ENCODE measurements at places on chromosomes 12 and 14. TPM values are rescaled to one million over a fixed set of nuclear protein-coding genes. Genes with fewer than 3 reads are reported as not detected.

- no peak overlapping the region for H3K27ac ChIP-seq
- H3K4me3 ChIP-seq: no peak overlapping the region
- no peaks in the 10 kb centered on the region for H3K4me1 ChIP-seq
- H3K27me3 ChIP-seq: no peaks in the 10 kb centered on the region
Observed at GRCh38 chr14:95432144-95433093, 84.0 kb downstream of the SYNE3 start.

DNA sequence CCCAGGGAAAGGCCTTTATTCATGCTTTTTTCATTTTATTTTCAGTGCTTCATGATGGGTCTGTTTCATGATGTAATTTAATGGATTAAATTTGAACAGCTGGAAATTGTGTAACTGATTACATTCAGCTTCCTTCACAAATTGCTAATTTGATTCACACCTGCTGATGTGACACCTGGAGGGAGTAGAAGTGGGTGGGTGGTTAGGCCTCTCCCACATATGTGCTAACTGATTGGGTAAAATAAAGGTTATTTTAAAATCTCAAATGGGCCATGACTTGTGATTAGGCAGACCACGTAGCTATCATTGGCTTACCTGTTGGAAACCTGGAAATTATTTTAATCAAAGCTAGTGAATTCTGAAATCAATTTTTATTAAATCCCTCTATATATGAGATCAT, 142.1 kb downstream of the GXYLT1 start:
- H3K4me1 ChIP-seq: no peaks in the 10 kb centered on the region
- no peak overlapping the region for H3K4me3 ChIP-seq
- no peak for DNase-seq
- no peaks in the 10 kb centered on the region for H3K27me3 ChIP-seq
- H3K36me3 ChIP-seq: no peaks in the 10 kb centered on the region
- H3K27ac ChIP-seq: no peak overlapping the region

Gene POTEG
- total RNA-seq: not detected

- no peak overlapping the region for H3K27ac ChIP-seq
- H3K27me3 ChIP-seq: no peaks in the 10 kb centered on the region
- H3K4me1 ChIP-seq: peaks cover 6% of the 10 kb centered on the region
- no peak overlapping the region for H3K4me3 ChIP-seq
- DNase-seq: no peak
Observed at GRCh38 chr12:96227365-96228106, 33.4 kb downstream of the ELK3 start.

DNA sequence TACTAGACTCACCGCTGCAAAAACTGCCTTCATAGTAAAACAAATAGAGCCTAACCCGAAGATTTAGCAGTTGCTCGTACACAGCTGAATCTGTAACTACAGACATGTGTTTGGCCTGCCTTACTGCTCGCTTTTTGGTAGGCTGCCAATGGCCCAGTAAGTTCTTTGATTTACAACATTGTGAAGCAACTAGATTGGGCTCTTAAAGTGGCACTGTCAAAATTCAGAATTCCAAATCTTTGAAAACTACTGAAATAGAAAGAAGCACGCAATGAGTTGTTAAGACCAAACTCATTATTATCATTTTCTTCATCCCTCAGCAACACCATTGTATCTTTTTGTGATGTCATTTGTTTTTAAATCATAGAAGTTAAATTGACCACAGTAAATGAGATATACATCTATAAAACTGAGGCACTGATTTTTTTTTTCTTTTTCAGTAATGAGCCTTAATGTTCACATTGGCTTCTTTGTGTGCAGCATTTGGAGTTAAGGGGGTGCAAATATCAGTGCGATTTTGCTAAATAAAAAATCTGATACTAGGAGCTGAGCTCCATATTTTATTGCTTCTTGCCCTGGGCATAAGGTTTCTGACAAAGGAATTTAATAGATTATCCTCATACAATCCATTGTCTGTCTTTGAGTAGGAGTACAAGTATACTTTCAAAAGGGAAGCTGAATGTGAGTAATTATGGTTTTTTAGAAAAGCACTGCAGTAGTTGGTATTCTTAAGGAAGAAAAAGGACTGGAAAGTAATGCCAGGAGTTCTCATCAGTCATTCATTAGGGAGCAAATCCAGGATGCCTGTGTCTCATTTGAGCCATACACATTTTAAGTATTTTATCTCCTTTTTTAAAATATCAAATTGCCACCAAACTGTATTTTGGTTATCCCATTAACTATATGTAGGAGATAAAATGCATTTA, 138.5 kb downstream of the KICS2 start:
- no peaks in the 10 kb centered on the region for H3K36me3 ChIP-seq
- DNase-seq: no peak
- no peak overlapping the region for H3K27ac ChIP-seq

Gene LRRC10
- not detected for total RNA-seq

- H3K27ac ChIP-seq: no peak overlapping the region
- H3K36me3 ChIP-seq: no peaks in the 10 kb centered on the region
- H3K27me3 ChIP-seq: no peaks in the 10 kb centered on the region
Observed at GRCh38 chr12:86170051-86170450, 86.1 kb downstream of the MGAT4C start.

Gene HCAR1
- not detected for total RNA-seq

GRCh38 chr12:40192704-40193255, 32.0 kb upstream of the LRRK2 start:
- H3K27ac ChIP-seq: no peak overlapping the region
- no peaks in the 10 kb centered on the region for H3K36me3 ChIP-seq
- DNase-seq: no peak
- H3K4me3 ChIP-seq: no peak overlapping the region

Gene LUM
- total RNA-seq: 0.46 TPM

- H3K4me1 ChIP-seq: no peaks in the 10 kb centered on the region
- DNase-seq: no peak
- no peak overlapping the region for H3K27ac ChIP-seq
- no peak overlapping the region for H3K4me3 ChIP-seq
- no peaks in the 10 kb centered on the region for H3K36me3 ChIP-seq
- H3K27me3 ChIP-seq: no peaks in the 10 kb centered on the region
Observed at GRCh38 chr14:28690029-28690692, 76.4 kb upstream of the FOXG1 start.

Gene FAR2
- total RNA-seq: 4.9 TPM

Gene GPRC5D
- total RNA-seq: not detected

GRCh38 chr12:5773550-5773949, 171.5 kb downstream of the ANO2 start:
- no peaks in the 10 kb centered on the region for H3K36me3 ChIP-seq
- no peak overlapping the region for H3K27ac ChIP-seq
- no peaks in the 10 kb centered on the region for H3K4me1 ChIP-seq
- no peaks in the 10 kb centered on the region for H3K27me3 ChIP-seq

DNA sequence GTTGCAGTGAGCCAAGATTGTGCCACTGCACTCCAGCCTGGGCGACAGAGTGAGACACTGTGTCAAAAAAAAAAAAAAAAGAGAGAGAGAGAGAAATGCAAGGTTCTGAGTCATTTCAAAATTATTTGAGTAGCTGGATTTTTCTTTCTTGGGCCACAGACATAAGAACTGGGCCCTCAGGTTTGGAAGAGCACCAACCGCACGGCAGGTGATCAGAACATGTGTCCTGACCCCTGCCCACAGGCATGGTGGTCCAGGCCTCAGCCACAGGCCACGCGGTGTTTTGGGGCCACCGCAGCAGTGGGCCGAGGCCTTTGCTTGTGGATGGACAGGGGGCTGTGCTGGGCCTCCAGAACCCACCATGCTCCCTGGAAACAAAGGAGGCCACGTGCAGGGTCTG, 126.7 kb downstream of the CALM1 start:
- no peaks in the 10 kb centered on the region for H3K27me3 ChIP-seq
- no peaks in the 10 kb centered on the region for H3K36me3 ChIP-seq
- H3K4me1 ChIP-seq: peaks cover 3% of the 10 kb centered on the region
- no peak overlapping the region for H3K27ac ChIP-seq
- DNase-seq: no peak
- H3K4me3 ChIP-seq: no peak overlapping the region

DNA sequence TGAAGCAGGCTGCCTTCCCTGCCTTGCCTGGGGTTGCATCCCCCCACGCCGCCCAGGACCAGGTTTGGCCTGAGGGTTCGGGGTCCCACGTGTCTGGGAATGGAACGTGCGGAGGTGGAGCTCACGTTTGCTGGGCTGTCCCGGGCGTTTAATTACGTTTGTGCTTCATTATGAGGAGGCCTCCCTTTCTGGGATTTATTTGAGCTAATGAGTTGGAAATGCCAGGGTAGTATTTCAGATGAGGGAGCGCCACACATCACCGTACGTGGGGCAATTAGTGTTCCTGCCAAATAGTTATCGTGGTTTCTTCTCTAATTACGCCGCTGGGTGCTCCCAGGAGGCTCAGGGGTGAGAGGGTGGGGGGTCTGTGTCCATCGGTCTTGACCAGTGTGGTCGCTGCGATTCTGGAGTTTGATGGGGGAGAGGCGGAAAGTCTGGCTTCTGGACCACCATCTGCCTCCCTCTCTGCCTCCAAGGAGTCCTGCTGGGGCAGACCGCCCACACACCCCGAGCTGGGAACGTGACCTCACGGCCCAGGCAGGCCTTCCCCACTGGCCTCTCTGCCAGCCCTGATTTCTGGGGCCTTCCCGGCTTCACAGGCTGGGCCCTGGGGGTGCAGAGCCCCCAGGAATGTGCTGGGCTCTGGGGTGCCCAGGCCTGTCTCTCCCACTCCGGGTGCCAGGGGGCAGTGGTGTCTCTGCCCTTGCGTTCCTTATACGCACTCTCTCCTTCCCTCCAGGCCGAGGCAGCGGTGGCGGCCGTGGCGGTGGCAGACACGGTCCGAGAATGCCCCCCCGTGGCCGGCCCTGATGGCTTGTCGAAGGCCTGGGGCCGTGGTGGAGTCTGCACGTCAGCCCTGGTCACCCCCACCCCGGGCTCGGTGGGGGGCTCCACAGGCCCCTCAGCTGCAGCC, 18.9 kb downstream of the KIF26A start:
- DNase-seq: no peak
- H3K27me3 ChIP-seq: no peaks in the 10 kb centered on the region
- H3K27ac ChIP-seq: no peak overlapping the region
- no peak overlapping the region for H3K4me3 ChIP-seq
- no peaks in the 10 kb centered on the region for H3K4me1 ChIP-seq
- no peaks in the 10 kb centered on the region for H3K36me3 ChIP-seq

- no peak overlapping the region for H3K27ac ChIP-seq
- no peaks in the 10 kb centered on the region for H3K36me3 ChIP-seq
- H3K27me3 ChIP-seq: no peaks in the 10 kb centered on the region
- H3K4me1 ChIP-seq: no peaks in the 10 kb centered on the region
- no peak overlapping the region for H3K4me3 ChIP-seq
Observed at GRCh38 chr12:115008929-115009328, 325.0 kb upstream of the TBX3 start.

GRCh38 chr14:65439117-65439516, 26.6 kb downstream of the FUT8 start:
- DNase-seq: no peak
- peaks cover 13% of the 10 kb centered on the region for H3K36me3 ChIP-seq
- H3K4me1 ChIP-seq: peaks cover 7% of the 10 kb centered on the region
- H3K27ac ChIP-seq: no peak overlapping the region
- no peaks in the 10 kb centered on the region for H3K27me3 ChIP-seq

Gene CCDC177
- total RNA-seq: not detected

Measured in T-cell (primary cell).